Posterior vena cava (tissue), 2 donors: ENCODE measurements at places on chromosomes 6 and 20. TPM values are rescaled to one million over a fixed set of nuclear protein-coding genes. Genes with fewer than 3 reads are reported as not detected.

The OR2H1 gene
- total RNA-seq = not detected

- DNase-seq = no peak
Observed at GRCh38 chr6:15960740-15961634, 167.9 kb upstream of the MYLIP start.

GRCh38 chr6:137112067-137112355, 61.4 kb downstream of the IL22RA2 start:
- DNase-seq = no peak

The TSBP1 gene
- not detected for total RNA-seq

The PACRG gene
- total RNA-seq = 3.9 TPM

DNA sequence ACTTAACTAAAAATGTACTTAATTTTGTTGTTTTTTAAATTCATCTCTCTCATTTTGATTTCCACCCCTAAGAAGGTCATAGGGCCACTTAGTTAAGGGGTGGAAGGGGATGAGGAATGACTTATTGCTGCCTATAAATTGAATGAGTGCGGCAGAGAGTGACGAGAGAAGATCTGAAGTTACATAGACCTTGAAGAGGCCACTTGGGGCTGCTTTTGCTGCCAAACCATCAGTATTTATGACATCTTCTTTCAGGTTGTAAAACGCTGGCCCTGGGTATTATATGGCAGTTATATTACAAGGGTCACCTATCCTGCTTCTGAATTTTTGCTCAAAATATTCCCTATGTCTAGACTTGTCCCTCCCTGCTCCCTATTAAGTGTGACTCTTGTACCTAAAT, 119.6 kb upstream of the RIMS1 start:
- no peak for DNase-seq

DNA sequence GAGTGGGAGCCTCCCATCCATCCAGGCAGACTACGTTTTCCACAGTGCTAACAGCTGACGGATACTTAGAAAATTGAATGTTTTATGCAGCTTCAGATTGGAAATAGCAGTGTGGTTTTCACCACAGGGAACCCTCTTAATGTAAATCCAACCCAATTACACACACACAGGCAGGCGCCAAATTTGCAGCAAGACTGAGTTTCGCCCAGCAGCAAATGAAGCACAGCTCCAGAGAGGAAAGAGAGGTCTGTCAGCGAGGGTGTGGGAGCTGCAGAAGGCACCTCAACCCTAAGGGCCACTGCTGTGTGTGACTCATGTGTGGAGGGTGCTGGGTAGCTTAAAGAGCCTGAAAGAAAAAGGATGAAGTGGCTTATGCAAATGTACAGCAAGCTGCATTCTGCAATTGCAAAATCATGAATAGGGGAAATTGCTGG, 365.7 kb downstream of the MAFB start:
- no peak for DNase-seq

The TNFRSF21 gene
- 4.0 TPM for total RNA-seq

The DOK5 gene
- 4.4 TPM for total RNA-seq

The PROKR2 gene
- total RNA-seq = not detected

GRCh38 chr6:164927288-164928056, 381.9 kb downstream of the C6orf118 start:
- peak; percentile 88 for DNase-seq

- DNase-seq = no peak
Observed at GRCh38 chr20:45581702-45582101, 2.6 kb upstream of the WFDC8 start.

DNA sequence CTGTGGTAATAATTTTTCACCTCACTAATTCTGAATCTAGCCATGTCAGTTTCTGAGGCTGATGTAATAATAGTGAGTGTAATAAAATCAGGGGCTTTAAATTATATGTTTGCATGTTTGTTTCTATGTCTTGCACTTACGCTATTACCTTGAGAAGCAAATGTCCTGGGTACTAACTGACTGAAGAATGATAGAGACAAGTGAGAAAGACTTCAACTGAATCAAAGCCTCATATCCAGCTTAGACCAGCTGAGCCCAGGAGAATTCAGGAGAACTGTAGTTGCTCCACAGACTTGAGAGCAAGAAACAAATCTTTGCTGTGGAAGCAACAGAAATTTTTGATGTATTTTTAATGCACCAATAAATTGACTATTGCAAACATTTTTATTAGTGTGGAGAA, 162.8 kb downstream of the MANEA start:
- no peak for DNase-seq

GRCh38 chr6:38489951-38490350, 149.8 kb downstream of the BTBD9 start:
- DNase-seq = no peak

GRCh38 chr20:5192570-5193431, 66.0 kb downstream of the CDS2 start:
- no peak for DNase-seq

The SPATA25 gene
- total RNA-seq = 1.00 TPM

GRCh38 chr6:161031721-161032495, 40.3 kb downstream of the MAP3K4 start:
- no peak for DNase-seq

The RIMS1 gene
- total RNA-seq = 23.0 TPM

- no peak for DNase-seq
Observed at GRCh38 chr6:131182991-131183425, 47.7 kb downstream of the AKAP7 start.

The DLL1 gene
- 14.1 TPM for total RNA-seq

GRCh38 chr20:60272790-60273189, 314.6 kb downstream of the CDH26 start:
- DNase-seq = no peak

The RNF39 gene
- total RNA-seq = not detected

- DNase-seq = no peak
Observed at GRCh38 chr20:19453862-19454261, 241.4 kb downstream of the SLC24A3 start.

DNA sequence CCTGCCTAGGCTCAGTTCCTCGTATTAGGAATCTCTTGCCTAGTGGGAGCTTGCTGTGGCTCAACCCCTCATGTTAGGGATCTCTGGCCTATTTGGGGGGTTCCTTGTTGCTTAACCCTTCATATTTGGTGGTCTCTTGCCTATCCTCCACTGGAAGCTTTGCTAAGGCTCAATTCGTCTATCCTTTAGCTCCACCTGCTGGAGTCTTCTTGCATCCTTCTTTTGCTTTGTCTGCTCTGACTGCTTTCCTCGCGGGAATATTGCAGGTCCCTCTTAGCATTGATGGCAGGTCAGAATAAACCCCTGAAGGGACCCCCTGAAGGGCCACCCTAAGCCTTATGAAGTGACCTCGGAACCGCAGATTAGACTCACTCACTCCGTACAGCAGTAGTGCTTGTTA, 203.0 kb upstream of the TBX18 start:
- DNase-seq = no peak

DNA sequence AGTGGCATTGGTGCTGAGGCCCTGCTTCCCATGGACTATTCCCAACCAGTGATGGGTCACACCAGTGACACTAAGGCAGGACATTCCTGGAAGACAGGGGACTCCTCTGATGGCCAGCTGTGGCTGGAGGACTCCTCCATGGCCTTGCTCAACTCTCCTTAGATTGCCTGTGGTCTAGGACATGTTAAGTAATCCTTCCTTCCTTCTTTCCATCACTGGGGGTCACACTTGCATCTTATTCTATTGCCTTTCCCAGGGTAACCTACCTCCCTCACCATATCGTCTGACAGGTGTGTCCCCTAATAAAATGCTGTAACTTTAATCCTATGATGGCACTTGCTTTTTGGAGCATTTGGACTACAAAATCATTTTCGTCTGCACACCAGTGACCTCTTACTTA, 24.5 kb upstream of the HLA-A start:
- no peak for DNase-seq

DNA sequence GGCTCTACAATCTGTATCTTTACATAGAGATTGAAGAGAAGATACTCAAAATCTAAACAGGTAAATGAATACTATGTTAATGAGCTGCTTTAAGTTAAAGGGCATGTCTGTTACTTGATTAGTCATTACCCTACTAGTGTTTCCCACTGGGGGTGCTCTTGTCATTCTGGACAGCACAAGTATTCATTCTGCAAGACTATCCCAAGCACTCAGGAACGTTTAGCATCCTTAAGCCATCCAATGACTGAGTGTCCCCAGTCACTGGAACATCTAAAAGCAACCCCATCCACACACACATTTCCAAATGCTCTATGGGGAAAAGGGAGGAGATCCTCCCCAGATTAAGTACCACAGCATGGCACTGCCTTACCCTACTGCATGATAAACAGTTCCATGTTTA, 25.7 kb downstream of the EZR start:
- DNase-seq = no peak
